ENCODE measurements at places on chromosomes 7 and 10.

GRCh38 chr10:88064608-88065382 is 201.4 kb downstream of the PTEN start:
- peak; percentile 77 for DNase-seq

DNA sequence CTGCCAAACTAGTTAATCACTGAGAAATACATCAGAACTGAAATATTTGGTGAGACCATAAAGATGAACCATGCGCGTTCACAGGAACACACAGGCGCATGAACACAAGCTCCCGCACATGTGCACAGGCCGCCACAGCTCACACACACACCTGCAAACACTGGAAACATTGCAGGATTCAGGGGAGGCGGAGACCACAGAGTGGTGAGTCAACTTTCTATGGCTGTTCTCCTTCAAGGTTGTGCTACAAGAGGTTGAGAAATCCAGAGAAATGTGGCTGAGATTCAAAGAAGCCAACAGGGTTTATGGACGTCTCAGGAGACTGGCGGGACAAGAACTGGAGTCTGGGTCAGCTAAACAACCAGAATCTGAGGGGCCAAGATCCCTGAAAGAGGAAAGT is 17.8 kb downstream of the ESYT2 start:
- no peak for DNase-seq

GRCh38 chr7:7554021-7554432 is 12.7 kb upstream of the MIOS start:
- DNase-seq, result no peak

GRCh38 chr10:61852261-61852660 is 49.2 kb upstream of the ARID5B start:
- DNase-seq, result no peak

DNA sequence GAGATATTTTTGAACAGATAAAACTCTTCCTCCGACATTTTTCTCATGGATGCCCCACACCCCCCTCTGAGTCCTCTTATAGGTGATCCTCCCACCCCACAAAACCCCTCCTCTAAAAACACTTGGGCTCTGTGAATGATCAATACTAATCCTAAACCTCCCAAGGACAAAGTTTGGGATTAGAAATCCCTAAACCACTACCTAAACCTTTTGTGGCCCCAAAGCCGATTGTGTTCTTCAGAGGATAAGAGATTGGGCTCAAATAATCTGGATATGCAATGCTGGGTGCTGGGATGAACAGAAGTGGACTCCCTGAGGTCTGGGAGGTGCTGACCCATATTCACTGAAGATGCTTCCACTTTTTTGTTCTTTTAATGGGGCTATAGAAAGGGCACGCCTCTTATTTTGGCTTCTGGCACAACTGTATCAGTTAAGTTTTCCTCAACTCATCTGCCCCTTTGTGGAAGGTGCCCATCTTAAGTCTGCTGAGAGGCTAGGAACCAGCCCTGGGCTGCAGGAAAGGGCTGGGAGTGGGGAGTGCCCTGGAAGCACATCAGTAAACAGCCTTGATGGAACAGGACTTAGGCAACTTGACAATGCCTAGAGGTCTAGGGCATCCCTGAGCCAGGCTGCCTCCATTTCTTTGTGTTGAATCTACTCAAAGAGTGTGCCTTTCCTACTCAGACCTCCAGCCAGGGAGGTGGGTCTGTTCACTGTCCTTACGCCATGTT is at the start of gene OPN1SW:
TSS of gene OPN1SW (minus strand) at position 51 of the 731 bp plus-strand sequence. CDS start at position 38, 13 bp downstream.
- no peak for DNase-seq

DNA sequence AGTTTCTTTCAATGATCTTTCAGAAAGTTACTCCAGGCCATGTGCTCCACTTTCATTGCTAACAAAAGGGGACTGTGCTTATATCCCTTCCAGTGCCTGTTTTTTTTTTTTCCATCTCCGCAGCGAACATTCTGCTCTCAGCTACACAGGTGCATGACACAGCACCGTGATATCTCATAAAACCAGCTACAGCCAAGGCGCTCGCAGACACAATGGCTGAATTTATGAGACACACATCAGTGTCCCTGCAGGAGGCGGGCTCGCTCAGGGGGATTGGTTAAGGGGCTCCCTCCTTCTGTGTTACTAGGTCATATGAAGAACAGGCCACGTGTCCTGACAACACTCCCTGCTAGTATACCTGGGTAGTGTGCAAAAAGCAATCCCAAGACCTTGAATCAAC is 245.5 kb downstream of the SKAP2 start:
- DNase-seq, result no peak

- no peak for DNase-seq
Observed at GRCh38 chr7:32175099-32175498, 104.9 kb upstream of the PDE1C start.

DNA sequence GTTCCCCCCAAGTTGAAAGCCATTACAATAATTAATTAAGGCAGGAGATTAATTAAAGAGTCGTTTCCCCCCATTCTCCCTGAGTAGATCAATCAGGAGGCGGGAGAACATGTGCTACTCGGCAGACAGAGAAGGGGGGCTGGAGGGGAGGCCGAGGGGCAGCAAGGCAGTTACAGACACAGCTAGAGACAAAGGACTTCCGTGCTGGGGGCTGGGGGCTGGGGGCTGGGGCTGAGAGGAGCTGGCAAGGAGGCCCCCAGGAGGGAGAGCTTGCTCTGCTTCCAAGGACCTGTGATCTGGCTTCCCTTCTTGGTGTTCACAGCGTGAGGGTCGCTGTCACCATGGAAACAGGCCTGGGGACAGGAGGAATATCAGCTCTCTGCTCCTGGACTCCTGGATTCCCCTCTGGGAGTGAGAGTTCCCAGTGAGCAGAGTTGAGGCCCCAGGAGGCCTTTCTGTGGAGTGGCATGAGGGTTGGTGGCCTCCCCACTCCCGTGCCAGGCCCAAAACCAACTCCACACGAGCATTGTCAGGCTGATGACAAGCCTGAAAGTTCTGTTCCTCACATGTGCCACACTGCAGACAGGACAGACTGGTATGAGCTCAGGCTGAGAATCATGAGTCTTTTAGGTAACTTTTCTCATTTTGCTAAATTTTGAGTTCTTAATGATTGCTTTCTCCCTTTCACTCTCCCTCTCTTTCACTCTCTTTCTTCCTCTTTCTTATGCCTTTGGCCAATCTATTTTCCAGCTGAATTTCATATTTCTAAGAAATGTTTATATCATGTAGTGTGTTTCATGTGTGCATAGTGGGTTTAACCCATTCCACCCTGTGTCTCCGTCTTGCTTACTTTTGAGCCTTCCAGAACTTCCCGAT is 16.4 kb downstream of the FAM241B start:
- no peak for DNase-seq

- DNase-seq, result no peak
Observed at GRCh38 chr10:62540389-62540788, 166.2 kb downstream of the ZNF365 start.

- DNase-seq, result no peak
Observed at GRCh38 chr7:81165070-81165469, 246.2 kb upstream of the SEMA3C start.

DNA sequence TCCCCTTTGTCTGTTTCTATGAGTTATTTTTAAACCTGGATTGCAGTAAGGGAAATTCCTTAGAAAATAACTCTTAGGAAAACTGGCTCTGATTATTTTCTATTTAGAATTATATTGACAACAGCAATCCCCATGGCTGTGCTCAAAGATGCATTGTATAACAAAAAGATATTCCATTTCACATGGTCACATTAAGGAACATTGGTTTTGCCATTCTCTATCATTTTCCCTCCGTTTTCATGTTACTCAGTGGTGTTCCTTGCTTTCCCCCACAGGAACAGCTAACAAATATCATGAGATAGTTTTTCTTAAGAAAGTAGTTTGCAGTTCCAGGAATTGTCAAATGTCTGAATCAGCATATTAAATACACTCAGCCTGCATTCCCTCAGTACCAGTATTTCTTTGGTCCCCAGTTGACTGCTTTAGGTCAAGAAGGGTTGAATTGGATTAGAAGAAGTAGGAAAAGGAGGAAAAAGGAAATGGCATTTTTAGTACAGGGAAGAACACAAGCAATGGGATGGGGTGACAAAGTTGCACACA is 436.7 kb downstream of the TNS3 start:
- no peak for DNase-seq

DNA sequence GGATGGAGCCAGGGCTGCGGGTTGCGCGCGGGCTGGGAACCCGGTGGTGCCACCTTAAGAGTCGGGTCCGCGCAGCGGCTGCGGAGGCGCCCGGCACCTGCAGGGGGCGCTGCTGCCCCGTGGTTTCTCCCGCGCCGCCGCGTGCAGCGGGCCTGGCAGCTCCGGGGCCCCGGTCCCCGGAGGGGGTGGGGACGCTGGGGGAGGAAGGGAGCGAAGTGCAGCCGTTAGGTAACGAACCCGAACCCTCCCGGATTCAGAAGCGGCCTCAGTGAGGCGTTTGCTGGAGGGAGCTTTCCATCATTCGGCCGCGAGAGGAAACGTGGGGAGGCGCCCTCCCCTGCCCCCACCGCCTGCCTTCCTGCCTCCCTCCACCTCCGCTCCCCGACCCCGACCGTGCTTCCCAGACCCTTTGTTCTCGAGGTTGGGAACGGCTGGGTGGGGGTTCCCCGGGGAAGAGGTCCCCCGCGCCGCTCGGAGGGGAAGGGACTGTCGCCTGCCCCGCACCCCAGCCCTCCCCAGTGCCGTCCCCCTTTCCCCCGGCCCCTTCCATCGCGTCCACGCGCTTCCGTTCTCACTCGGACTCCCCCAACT is 29.6 kb downstream of the SKIDA1 start:
- DNase-seq, result peak; percentile 96

- no peak for DNase-seq
Observed at GRCh38 chr10:2700626-2701305, 366.6 kb upstream of the PFKP start.

GRCh38 chr7:21884496-21884895 is 61.2 kb downstream of the CDCA7L start:
- DNase-seq, result no peak

DNA sequence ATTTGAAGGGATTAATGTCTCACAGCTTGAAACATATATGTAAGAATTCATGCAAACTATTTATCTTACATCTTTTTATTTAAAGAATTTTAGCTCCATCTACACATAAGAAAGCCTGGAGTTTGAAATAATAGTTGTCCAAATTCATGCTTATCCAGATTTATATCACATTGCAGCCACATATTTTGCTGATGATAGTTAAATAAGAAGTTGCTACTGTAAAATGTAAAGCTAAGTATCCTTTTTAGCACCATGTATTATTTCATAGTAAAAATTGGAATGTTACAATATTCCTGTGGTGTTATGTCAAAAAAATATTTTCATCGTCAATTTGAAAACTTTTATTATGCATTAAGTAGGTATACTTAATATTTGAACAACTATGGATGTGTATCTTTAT is 27.3 kb upstream of the UMAD1 start:
- DNase-seq, result no peak

DNA sequence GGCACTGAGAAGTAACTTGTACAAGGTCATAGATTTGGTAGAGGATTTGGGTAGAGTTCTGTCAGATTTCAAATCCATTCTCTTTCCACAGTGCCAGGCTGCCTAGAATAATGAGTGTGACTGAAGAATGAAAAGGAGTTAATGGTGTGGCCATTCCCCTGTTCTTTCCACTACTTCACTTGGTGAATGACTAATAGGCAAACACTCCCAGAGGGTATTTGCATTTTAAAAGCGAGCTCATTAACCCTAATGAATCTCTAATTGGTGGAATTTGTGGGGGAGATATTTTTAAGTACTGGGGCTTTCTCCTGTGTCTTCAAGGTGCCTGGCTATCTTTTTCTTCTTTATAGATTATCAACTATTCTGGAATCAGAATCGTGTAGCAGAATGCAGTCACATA is 74.8 kb upstream of the RPA3 start:
- DNase-seq, result no peak

GRCh38 chr10:69348816-69349541 is 67.7 kb downstream of the TACR2 start:
- DNase-seq, result no peak

DNA sequence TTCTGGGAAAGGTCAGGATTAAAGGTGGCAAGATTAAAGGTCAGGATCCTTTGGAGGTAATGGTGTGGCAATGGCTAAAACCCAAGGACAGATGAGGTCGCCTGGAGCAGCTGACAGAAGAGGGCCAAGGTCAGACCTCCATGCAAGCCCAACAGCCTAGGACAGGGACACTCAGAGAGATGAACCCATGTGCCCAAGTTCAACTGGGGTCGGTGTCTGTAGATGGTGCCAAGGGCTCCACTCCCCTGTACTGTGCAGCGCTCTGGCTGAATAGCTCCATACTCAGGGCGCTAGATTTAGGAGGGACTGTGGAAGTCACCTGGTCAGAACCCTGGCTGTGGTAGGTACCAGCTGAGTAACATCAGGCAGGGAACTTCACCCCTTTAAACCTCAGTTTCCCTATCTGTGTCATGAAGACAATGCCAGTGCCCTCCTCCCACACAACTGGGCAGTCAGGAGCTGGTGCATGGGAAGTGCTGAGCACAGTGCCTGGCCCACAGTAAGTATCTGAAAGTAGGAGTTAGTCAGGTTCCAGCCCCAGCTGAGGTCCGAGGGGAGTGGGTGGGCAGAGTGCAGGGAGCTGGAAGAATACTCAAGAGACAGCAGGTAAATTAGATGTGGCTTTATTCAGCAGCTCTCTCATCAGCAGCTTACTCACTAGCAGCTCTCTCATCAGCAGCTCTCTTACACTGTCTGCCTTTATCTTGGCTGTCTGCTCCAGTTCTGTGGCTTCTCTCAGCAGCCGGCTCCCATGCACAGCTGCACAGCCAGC is 327.1 kb downstream of the GLRX3 start:
- DNase-seq, result no peak

DNA sequence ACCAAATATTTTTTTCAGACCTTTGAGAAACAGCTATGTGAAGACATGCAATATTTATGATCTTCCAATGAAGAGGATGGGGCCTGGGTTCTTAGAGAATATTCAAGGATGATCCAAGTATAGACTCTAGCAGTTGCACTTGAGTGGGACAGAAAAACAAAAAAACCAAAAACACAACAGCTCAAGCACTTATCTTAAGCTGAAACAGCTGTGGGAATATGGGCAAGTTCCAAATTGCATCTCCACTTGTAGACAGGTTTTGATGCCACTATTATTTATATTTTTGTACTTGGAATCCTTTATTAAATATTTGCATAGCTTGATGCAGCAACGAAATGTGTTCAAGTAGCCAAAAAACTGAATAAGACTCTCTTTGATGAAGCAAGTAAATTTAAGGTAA is 2.2 kb upstream of the PDK4 start:
- DNase-seq, result no peak

- DNase-seq, result no peak
Observed at GRCh38 chr10:24416248-24416647, 207.3 kb downstream of the KIAA1217 start.

- no peak for DNase-seq
Observed at GRCh38 chr7:7177044-7177517, 5.3 kb upstream of the C1GALT1 start.

DNA sequence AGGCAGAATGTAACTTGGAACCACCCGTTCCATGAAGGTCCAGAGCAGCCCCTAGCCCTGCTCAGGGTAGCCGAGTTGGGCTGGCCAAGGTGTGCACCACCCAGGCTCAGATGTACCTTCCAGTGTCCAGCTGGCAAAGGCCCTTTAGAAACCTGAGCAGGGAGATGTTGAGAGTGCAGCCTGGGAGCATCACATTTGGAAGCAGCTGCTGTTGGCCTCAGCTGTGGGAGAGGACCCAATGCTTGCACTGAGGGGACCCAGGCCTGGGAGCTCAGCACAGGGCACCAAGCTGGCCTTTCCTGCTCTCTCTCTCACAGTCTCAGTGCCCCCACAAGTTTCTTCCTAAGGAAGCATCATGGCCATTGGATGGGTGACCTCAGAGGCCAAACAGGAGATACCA is 33.5 kb downstream of the ANXA8 start:
- no peak for DNase-seq

Measured in left lung (tissue), 14 donors.